SW 1271 (cell line): ENCODE measurements at places on chromosomes 11 and 22.

DNA sequence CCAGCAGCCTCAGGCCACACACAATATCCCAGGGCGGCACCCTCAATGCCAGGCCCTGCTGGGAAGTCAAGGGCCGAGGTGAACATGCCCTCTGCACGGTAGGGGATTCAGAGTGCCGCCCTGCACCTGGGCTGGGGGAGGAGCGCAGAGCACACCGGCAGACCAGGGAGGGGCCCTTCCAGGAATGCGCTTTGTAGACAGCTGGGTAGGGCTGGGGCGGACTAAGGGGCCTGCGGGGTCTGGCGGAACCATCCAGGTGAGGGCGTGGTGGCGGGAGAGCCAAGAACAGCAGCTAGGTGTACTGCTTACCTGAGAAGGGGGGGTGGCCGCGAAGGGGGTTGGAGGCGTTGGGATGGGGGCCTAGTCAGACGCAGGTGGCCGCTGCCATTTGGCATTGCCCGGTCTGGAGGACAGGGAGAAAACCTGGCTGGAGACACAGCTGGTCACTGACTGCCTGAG is 26.0 kb downstream of the DUSP8 start:
- no peak for DNase-seq

DNA sequence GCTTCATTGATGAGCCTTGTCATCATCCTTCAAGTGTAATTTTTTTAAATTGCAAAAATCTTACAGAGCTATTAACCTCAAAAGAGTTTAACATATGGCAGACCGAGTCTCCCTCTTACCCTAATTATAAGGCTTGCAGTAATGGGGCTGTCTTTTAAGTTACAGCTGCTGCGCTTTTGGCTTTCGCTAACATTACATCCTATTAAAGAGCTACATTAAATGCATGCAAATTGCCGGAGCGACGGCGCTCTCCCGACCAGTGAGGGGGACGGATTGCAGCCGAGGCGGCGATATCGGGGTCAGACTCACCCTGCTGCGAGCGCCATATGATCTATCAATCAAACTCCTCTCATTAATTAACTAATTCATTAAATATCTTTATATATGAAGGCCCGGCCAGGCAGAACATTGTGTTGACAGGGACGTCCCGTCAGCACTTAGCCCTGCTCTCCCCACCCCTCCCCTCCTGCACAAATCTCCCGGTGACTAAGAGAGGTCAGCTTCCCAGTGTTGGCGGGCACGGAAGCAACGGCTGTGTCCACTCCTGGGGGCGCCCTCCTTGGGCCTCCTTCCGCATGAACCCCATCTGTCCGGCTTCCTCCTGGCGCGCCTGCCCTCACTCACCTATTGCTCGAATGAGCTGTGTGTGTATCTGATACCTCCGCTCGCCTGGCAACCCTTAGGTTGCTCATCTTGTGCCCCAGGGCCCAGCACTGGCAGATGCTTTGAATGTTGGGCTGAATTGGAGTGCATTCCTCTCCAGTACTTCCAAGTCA is 156.0 kb upstream of the CADM1 start:
- no peak for DNase-seq

DNA sequence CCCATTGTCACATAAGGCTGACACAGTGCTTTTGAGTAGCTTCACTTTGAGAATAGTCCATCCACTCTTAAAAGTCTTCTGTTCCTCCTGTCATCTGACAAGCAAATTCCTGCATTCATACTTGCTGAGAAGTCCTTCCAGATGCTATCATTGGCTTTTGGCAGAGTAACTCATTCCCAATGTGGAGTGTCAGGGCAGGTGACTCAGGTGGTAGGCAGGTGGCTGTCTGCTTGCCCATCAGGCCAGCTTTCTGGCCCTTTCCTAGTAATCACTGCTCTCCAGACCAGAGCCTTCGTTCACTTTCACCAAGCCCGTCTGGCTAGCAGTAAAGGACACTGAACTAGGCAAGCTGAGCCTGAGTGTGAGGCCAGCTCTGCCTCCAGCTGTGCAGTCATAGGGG is 162.5 kb upstream of the CCDC90B start:
- DNase-seq: no peak

GRCh38 chr11:126547161-126547560 is 191.7 kb downstream of the ST3GAL4 start:
- no peak for DNase-seq

GRCh38 chr11:73464347-73464746 is 88.1 kb downstream of the RELT start:
- DNase-seq: no peak

DNA sequence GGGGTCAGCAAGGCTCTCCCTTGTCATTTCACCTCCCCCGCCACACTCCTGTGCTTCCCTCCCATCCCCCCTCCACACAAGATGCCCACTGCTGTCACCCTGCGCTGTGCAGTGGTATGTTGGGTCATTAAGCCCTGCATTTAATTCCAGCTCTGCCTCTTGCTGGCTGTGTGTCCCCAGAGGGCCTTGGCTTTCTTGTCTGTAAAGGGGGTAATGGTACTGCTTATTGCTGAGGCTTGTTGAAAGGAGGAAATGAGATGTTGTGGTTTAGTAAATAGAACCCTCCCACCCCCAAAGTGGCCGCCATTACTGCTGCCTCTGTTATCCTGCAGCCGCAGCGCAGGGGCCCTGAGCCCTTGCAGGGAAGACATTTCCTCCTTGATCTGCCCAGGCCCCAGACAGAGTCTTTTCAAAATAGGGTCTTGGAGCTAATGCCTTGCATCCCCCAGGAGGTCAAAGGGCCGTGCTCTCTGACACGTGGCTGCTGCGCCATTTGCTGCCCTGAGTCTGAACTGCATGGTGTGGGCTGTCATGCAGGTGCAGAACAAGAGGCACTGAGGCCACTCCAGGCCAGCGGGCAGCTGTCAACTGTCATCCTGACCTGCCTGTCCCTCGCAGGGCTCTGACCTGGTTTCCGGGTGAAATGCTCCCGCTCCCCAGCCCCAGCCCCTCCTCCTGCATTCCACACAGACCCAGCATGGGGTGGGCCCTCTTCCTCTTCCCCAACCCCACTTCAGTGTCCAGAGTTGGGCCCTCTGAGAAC is 18.7 kb downstream of the PVALB start:
- DNase-seq: no peak

- DNase-seq: no peak
Observed at GRCh38 chr22:25663654-25664053, 78.3 kb upstream of the MYO18B start.

DNA sequence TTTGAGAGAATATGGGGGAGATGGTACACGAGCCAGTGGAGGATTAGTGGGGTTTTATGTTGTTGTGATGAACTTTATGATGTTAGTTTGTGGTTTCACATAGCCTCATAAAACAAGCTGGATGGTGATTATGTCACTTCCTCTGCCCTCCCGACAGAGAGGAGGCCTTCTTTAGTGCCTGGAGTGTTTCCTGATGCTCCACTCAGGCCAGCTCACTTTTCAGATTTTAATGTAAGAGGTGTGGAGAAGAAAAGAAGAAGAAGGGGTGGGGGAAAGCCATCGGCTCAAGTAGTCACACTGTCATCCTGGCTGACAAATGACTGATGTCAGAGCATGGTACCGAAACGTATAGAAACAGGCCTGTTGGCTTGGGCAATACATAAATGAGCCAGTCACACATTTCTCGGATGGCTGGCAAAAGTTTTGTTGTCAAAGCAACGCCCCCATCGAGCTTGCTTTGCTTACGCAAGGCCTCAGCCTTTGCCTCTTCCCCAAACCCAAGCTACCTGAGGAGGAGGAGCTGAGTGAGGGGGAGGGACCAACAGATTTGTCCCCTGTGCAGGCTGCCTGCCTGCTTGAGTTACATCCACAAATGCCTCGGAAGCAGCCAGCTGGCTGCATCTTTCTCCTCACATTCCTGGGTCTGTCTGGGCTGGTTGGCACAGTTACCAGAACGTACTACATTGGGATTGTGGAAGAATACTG is at the start of gene HEPHL1:
HEPHL1 (plus strand) TSS at position 578 of the 705 bp plus-strand sequence; CDS start at position 593, 15 bp downstream.
- no peak for DNase-seq

DNA sequence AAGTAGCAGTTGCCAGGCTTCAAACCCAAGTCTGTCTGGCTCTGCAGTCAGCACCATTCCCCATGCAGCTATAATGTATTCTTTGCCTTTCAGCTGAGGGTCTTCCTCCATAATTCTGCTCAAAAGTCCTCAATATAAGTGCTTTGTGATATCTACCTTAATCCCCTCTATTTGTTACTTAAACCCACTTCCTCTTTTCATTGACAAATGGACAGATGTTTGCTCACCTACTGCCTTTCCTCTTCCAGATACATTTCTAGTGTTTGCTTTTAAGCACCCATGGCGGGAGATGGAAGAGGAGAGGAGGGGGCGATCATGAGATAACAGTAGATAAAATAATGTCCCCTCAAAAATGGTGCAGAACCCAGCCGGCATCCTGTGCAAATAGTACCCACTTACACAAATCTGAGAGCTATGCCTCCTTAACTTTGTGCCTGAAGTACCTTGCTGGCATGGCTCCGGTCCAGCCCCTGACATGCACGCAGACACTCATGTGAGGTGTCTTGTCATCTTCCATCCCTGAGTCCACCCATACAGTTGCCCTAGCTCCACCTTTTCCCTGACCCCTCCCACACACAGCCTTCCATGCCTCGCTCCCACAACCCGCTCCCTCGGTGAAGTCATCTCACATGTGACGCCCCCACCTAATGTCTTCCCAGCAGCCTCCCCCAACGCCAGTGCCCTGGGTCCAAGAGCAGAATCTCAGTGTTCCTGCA is 109.6 kb downstream of the TRIM29 start:
- no peak for DNase-seq

GRCh38 chr22:47166446-47167016 is 404.1 kb downstream of the TBC1D22A start:
- DNase-seq: no peak

- no peak for DNase-seq
Observed at GRCh38 chr11:24124876-24125275, 372.0 kb upstream of the LUZP2 start.
